ENCODE measurements at places on chromosomes 7 and 10.

DNA sequence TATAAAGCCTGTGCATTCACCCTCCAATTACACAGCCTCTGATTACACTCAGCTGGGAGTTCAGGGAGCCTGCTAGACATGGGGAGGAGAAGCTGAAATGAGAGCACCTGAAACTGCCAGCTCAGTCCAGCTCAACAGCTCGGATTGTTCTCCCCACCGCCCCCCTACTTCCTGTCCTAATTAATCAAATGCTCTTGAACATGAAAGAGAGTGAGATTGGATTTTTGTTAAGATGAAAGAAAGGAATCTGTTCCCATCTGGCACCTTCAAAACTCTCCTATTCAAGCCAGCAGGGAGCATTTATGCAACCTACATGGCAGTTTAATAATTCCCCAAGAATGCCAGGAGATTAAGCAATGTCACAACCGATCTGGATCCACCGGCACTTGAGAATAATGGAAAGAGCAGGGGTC, 98.0 kb downstream of the NPSR1 start:
- peak; percentile 37 for DNase-seq

DNA sequence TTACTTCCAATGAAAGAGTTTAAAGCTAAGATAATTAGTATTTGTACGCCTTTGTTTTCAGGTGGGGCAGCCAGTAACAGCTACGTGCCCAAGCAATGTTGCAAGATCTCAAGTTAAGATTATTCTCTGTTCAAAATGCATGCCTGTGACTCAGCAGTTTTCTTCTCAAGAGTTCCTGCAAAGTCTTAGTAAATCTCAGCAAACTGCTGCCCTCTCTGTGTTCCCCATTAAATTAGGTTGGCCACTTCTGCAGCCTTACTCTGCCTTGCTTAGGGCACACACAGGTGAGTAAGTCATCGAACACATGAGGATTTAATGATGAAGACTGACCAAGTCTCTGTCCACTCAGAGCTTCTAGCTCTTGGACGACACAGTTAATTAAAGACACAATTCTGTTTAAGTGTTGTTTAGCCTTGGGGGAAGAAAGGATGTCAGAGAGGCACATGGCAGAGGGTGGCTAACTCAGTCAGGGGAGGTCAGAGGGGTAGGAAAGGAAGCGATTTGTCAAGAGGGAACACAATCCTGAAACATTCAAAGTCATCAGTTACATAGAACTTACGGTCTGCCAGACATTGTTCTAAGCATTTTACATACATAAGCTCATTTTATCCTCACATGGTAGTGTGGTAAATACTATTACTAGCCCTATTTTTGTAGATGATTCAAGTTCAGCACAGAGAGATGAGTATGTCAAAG, 20.2 kb upstream of the SLC35G1 start:
- DNase-seq, result peak; percentile 38

DNA sequence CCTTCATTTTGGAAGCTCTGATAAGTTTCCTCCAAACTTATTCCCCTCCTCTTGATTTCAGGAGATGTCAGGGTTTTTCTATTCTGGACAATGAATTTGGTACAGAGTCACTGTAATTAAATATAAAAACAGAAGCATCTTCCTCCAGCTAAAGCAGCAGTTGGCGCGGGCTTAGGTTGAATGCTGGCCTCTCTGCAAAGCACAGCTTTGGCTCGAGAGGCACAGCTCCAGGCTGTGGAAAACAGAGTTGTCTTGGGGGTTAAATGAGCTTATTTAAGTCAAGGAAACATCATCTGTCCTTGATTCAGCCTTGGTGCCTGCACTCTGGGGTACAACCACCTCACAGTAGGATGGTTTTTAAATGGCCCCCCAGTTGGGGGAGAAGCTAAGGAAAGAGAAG, 35.0 kb upstream of the PDCD4 start:
- DNase-seq, result no peak

DNA sequence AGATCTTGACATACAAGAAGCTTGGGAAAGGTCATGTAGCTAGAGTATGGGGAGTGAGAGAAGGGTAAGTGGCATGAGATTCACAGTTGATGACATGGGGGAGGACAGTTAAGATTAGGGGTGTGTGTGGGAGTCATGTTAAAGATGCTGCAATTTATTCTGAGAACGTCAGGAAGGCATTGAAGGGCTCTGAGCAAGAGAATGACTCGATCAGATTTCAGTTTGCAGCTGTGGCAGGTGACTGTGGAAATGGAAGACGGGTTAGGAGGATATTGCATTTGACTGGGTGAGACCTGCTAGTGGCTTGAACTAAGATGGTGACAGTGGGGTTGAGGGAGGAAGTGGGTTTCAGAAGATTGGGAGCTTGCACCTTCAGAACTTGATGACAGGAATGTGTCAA, 5.6 kb downstream of the CDC123 start:
- DNase-seq, result peak; percentile 16

DNA sequence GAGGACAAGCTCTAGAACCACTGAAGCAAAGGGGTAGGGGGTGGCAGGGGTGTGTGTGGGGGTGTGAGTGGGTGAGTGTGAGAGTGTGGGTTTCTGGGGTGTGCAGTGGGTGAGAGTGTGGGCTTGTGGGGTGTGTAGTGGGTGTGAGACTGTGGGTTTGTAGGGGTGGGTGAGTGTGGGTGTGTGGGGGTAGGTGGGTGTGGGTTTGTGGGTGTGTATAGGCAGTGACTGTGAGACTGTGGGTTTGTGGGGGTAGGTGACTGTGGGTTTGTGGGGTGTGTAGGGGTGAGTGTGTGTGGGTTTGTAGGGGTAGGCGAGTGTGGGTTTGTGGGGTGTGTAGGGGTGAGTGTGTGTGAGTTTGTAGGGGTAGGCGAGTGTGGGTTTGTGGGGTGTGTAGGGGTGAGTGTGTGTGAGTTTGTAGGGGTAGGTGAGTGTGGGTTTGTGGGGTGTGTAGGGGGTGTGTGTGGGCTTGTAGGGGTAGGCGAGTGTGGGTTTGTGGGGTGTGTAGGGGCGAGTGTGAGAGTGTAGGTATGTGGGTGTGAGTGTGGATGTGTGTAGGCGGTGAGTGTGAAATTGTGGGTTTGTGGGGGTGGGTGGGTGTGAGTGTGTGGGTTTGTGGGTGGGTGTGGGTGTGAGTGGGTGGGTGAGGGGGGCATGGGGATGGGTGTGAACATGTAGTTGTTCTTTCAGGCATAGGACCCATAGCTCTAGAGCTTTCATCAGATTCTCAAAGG, 8.8 kb downstream of the NOS3 start:
- no peak for DNase-seq

- no peak for DNase-seq
Measured at GRCh38 chr7:122847871-122848473, 38.3 kb downstream of the CADPS2 start.

DNA sequence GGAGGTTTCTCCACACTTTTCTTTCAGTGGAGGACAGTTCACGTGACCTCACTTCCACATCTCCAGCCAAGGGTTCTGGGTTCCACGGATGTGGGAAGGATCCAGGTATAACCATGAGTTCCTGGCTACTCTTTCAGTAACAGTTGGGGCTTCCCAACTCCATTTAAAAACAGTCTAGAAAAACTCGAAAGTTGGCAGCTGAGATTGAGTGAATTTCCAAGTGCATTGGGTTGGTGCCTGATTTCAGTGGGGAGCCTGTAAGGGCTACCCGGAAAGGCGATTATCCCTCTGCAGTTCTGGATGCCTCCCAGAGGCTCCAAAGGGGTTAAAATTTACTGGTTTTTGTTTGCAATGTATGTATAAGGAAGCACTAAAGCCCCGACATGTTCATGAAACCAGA, 24.3 kb downstream of the LHFPL3 start:
- DNase-seq, result no peak

DNA sequence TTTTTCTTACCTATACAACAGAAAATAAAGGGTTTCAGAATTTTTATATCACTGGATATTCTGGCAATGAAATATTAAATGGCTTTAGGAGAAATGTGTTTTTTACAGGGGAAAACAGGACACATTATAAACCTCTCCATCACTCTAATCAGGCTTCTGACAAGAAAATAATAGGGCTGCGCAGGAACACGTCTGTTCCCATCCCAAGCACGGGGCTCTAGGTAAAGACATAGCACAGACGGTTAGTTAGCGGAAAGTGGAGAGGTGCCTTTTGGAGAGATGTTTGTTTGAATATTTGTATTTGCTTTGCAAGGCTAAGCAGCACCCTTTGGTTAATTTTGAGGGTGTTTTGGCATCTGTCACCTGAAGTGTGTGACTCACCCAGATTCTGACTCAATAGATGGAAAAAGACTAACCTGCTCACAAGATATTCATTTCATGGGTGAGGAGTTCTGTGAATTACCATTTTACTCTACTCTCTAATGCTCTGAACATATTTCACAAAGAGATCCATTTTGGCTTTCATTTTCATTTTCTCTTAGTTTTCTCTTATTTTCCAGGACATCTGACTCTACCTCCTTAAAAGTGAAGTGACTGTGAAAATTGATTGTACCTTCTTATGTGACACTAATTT, 174.5 kb upstream of the AKR1E2 start:
- DNase-seq, result no peak

- DNase-seq, result no peak
Measured at GRCh38 chr10:23198610-23198939, 6.5 kb downstream of the PTF1A start.

- DNase-seq, result peak; percentile 97
Measured at GRCh38 chr7:82805527-82805960, 357.1 kb downstream of the PCLO start.

DNA sequence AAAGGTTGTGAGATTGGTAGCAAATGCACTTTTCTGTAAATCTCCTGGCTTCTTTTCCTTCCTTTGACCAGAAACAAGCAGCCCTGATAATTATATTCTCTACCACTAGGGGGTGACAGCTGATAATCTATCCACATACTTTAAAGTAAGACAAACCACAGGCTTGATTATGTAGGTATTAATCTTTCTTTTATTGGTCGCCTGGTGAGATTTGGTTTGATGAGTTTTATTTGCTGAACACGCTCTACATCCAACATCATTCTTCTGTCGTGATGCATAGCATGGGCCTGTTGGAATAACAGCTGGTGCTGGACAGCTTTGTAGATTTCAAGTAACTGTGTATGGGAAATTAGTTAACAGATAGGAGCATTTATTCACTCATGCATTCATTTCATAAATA, 63.5 kb downstream of the ZNF365 start:
- peak; percentile 83 for DNase-seq

DNA sequence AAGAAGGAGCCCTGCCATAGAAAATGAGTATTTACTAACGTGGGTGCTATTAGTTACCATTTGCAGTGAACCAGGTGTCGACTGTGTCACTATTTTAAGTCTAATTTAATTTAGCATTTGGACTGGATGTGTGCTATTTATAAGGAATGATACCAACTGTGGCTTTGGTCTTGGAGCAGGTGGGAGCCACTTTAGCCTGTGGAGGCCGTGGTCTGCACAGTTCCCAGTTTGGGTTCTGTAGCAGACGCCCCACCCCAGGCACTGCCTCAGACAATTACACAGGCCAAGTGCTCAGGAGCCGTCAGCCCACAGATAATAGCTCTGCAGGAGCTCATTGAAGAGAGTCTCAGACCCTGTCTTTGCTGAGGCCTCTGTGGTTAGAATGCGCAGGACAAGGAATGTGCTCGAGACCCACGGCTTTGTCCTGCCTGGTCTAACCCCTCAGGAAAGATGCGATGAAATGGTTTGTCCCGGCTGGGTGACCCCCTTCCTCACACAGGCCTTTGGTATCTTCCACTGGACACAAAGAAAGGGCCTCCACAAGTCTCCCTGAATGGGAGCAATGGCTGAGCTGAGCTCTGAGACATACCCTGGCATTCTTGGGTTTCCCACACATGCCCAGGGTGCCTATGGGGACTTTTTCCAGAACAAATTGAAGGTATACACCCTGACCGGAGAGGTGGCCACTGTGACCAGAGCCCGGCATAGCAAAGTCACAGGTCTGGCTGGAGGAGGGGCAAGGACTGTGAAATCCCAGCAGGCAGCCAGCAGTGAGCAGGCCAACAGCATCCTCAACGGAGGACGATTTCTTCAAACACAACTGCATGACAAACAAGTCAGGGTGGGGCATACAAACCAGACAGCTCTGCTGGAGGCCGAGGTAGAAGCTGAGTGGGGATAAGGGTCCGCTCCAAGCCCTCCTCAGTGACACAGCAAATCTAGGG, 251.2 kb downstream of the ARHGAP12 start:
- DNase-seq, result no peak

GRCh38 chr7:25595996-25596395, 367.7 kb upstream of the NPVF start:
- no peak for DNase-seq

DNA sequence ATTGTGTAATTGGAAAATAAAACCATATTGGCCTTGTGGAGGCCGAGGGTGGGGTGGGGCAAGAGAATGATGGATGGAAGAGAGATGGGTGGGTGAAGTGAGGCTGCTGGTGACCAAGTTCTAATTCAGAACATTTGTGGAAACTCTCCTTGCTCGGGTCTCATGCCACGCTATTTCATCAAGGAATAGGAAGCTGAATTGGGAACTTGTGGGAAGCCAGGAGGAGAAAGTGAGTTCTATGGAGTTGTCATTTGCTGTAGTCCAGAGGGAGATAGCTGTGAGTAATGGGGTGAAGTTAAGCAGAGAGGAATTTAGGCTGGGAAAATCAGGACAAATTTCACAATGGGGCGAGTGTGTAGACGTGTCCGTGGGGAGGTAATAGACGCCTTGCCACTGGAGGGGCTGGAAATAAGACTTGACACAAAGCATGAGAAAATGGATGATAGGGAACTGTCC, 339.2 kb downstream of the LRMDA start:
- no peak for DNase-seq

GRCh38 chr10:102347236-102347828, 48.2 kb upstream of the NFKB2 start:
- DNase-seq, result peak; percentile 49

DNA sequence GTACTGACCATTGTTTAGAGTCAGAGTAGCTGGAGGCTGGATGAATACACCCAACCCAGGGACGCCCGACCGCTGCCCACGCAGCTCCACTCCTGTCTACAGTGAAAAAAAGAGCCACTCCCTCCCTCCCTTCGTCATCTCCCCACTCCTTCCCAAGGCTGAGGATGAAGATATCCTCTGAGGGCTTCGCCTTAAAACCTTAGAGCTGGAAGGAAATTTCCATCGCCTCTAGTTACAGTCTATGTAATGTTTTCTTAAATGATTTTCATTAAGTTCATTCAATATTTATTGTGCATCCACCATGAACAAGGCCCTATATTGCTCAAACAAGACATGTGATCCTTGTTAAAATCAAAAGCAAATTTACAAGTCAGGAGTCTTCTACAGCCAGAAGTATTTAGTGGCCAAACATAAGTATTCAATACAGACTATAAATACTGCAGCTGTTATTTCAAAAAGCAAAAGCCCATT, 11.3 kb upstream of the SLIT1 start:
- DNase-seq, result no peak

DNA sequence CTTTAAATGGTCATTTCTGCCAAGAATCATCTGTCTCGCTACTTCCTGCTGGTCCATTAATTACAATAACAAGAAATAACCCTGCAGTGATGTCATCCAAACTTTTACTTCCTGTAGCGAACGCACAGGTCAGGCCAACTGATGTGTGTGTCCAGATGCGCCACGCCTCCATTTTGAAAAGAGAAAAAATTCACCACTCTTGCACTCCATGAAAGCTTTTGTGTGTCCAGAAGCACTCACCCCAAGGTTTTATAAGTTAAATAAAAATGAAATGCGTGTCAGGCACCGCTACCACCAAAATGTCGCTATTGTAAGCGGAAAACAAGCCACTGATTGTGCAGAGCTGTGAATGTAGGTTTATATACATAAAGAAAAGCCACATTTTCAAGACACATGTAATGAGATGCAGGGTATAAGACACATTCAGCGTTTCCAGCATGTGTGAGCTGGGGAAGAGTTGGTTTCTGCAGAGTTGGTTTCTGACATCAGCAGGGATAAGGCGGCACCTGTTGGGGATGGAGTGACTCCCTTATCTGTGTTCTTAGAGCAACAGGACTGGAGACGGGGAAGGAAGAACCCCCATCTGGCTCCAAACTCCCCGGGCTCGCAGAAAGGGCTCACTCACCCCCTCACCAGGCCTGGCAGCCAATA, 83.3 kb downstream of the CTBP2 start:
- no peak for DNase-seq
